ENCODE measurements at places on chromosomes 3 and 15.

GRCh38 chr3:182389071-182389815, 404.1 kb upstream of the ATP11B start:
- DNase-seq = no peak

GRCh38 chr3:29171043-29171990, 109.6 kb upstream of the RBMS3 start:
- no peak for DNase-seq

DNA sequence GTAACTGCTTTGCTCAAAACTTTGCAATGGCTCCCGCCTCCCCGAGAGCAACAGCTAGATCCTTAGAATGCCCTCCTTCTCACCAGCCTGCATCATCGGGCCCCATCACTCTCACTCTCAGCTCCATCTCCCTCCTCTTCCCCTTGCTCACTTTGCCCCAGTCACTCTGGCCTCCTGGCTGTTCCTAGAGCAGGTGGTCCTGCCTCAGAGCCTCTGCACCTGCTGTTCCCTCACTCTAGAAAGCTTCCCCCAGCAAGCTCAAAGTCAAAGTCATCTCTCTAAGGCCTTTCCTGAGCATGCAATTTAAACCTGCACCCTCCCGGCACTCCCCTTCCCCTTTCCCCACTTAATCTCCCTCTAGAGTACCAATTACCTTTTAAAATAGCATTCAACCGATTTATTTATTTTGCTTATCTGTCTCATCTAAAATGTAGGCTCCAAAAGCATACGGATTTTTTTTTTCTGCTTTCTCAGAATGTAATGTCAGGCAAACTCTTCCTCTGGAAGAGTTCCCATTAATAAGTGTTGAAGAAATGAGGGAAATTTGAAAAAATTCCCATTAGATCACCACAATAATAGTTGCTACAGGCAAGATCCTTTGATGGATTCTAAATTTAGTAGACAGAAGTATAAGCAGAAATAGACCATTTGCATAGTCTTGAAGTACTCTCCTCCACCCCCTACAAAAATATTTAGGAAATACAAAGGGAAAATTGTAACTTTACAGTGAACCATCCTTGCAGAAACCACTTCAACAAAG, 15.9 kb upstream of the HES1 start:
- no peak for DNase-seq

GRCh38 chr15:65980824-65981456, 111.6 kb downstream of the RAB11A start:
- DNase-seq = peak; percentile 56

GRCh38 chr15:61226361-61227256, 2.5 kb downstream of the RORA start:
- DNase-seq = no peak

DNA sequence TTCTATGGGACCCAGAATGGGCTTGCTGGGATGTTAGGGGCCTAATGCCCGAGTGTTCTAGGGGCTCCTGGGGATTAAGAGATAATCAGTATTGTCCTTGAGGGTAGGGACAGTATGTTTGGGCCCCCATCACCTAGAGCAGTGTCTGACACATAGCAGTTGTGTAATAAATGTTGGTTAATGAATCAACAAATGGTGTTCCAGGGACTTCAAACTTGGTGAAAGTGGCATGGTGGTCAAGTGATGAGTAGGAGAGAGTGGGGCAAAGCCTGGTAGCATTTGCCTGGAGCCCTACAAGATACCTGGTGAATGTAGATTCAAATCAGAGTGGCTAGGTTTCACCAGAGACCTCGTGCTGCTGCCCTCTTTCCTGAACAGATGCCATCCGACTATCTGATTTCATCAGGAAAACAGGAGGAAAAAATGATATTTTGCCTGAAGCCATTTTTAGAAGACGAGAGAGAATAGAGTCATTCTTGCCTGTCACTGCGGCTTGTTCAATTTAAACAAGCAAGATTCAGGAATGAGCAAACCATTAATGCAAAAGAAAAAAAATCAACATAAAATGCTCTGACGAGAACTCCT, 117.3 kb downstream of the RPL22L1 start:
- no peak for DNase-seq

- DNase-seq = no peak
These were observed 75.6 kb upstream of the NAALADL2 start for GRCh38 chr3:174783502-174783901.

DNA sequence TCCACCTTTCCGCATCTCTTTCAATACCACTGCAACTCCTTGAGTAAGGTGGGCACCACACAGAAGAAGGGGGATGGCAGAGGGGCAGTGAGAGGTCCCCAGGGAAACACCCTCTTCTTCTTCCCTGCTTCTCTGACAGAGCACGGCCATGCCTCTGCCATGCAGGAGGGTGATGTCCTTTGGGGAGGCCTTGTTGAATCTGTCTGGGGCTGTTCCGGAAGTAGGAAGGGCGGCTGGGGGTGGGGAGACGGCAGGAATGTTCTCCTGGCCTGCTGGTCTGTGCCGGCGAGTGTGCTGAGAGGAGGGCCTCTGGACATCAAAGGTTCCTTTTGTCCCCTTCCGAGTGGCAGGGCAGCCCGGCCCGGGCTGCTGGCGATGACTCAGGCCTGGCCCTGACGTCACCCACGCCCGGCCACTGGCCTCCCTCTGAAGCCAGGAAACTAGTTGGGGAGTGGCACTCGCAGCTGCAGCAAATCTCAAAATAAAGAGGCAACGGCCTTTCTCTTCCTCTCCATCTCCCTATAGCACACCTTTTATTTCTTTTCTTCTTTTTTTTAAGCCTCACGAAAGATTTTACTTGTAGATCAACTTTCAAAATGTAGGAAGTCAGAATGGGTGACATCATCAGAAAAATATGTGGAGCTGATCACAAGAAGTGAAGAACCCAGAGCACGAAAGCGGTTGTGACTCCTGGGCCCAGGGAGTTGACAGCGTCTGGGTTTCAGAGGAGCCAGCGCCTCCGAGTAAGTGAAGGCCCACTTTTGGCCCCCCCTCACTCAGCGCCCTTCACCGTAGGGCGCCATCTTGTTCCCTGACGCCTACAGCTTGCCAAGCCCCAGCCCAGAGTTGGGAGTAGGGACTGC, at the start of gene ZBTB38:
TSS of gene ZBTB38 (plus strand) at position 443 of the 863 bp plus-strand sequence. CDS start 73,885 bp downstream, outside the sequence.
- DNase-seq = peak; percentile 96

GRCh38 chr3:14169871-14170270, 8.5 kb downstream of the XPC start:
- no peak for DNase-seq

DNA sequence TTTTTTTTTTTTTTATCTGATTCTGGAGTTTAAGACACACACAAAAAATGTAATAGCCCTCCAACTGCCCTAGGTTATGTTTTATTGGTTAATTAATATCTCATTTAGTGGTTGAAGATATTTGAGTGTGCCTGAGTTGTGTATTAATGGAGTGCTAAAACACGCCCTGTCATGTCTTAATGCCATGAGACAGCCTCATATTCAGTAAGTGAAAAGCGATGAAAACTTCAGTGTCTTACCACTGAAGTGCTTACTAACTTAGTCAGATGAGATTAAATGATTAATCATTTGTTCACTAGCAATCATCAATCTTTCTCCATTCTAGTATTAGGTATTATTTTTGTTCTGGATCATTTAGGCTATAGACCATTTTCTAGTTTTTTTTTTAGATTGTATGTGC, 544.7 kb upstream of the ROBO2 start:
- no peak for DNase-seq

DNA sequence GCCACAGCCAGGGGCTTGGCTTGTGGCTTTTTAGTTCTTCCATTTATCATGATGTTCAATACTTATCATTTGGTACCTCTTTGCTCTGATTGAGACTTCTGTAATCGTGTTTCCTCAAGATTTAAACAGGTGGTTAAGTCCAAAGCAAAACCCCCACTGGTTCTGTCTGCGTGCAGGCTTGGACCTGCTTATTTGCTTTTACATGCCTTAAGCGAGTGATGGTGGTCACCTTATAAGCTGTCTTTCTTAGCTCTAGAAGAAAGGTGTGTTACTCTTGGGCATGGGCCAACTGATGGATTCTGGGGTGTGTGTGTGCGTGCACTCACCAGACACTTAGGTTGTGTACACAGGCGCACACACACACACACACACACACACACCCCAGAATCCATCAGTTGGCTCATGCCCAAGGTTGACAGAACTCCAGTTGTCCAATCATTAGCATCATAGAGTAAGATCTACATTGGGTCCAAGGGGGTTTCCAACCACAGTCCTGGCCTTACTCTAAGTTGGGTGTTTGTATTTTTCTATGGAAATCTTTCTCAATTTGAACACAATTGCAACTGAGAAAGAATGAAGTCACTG, 1.2 kb downstream of the MYZAP start:
- no peak for DNase-seq

GRCh38 chr3:192884777-192885773, 32.6 kb downstream of the MB21D2 start:
- no peak for DNase-seq

DNA sequence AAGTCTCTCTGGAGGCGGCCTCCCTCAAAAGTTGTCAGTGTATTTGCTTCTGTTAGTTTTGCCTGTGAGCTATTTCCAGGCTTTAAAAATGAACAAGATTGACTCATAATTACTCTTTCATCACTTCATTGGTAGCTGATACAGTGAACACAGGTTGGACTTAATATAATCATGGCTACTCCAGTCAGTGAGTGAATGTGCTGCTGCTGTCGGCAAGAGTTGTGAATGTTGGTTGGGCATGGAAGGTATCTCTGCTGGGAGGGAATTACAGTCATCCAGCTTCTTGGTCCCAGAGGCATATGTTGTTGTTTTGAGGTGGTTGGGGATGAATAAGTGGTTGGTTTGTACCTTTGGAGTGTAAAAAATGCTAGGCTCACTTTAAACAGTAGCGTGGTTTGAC, 11.5 kb downstream of the TCF12 start:
- DNase-seq = peak; percentile 43

- DNase-seq = peak; percentile 87
These were observed 364.0 kb upstream of the RBMS3 start for GRCh38 chr3:28916713-28917499.

DNA sequence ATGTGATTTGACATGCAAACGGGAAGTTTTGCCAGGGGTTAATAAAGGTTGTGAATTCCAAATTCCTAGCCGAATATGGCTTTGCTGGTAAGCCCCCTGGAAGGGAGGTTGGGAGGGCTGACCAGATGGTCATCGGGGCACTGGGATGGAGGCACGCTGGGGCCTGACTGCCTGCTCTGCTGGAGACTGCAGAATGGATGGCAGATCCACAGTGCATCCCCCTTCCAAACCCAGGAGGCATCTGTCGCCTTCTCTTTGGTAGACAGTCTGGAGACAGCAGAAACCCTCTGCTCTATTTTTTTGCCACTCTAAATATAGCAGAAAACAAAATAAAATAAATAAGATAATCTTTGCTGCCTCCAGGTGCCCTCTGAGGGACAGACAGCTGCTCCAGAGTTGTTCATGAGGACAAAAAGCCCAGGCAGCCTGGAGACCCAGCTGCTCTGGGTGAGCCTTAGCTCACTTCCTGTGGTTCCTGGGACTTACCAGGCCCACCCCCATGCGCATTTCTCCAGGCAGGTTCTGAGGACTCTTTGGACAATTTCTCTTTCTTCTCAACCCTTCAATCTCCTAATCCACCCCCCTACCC, 6.1 kb upstream of the SPTBN5 start:
- peak; percentile 49 for DNase-seq

- DNase-seq = no peak
These were observed 19.8 kb upstream of the FGF12 start for GRCh38 chr3:192747145-192747544.

- no peak for DNase-seq
These were observed 3.5 kb downstream of the GORASP1 start for GRCh38 chr3:39103791-39104552.

GRCh38 chr15:47945872-47946650, 174.7 kb upstream of the SLC24A5 start:
- no peak for DNase-seq

DNA sequence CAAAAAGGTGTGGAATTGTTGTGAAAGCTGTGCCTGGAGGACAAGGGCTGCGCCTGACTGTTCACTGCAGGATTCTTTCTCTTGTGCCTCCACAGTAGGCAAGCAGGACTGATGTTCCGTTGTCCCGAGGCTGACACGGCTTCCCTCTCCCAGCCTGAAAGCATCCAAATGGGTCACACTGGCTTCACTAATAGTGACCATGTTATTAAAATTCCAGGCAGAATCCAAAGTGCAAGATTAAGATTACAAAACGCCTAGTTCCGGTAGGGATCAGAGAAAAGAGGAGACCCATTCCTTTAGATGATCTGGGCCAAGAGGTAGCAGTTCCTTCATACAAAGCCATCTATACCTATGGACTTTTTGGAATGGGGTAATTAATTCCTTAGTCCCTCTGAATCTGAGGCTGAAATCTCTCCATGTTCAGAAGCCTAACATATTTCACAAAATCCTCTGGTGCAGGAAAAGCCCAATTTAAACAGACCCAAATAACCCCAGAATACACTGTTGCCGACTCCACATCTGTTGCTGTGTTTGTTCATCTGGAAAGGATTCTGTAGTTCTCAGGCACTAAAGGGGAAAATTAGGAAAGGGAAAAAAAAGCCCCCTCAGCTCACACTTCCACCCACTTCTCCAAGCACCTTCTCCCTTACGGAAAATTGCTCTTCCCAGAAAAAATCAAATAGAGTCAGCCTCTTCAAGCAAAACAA, 145.9 kb downstream of the RORA start:
- DNase-seq = no peak

DNA sequence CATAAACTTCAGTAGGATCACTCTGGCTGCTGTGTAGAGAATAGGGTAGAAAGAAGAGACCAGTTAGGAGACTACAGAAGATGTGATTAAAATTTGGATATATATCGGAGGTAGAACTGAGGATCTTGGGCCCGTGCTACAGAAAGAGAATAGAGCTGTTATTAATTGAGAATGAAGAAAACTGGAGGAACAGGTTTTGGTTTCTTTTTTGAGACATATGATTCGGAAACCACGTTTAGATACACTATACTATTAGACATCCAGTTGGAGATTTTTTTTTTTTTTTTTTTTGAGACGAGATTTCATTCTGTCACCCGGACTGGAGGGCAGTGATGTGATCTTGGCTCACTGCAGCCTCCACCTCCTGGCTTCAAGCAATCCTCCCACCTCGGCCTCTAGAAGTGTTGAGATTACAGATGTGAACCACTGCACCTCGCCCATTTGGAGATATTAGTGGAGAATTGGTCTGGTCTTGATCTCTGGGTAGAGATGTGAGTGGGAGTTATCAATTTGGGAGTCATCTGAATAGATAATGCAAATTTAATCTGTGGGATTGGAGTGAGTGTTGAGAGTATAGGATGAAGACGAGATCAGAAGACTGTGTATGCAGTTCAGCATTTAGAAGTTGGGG, 50.9 kb downstream of the TCF12 start:
- DNase-seq = no peak

DNA sequence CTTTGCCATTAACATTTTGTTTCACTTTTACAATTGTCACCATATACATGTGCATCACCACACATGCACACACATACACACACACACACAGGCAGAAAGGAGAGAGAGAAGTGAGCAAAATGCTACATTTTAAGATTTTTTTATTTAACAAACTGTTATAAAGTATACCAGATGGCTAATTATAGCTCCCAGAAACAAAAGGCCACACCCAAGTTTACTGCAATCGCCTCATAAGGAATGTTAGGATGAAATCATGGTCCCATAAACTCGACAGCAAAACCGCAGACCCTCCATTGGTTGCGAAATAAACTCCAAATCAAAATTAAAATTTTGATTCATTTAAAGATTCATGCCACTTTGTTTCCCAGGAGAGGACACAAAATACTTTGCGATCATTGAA, 16.1 kb upstream of the C15orf61 start:
- DNase-seq = peak; percentile 11

All from LHCN-M2 (cell line).